ENCODE measurements at places on chromosomes 13 and 19.

- no peak for DNase-seq
Measured at GRCh38 chr19:18905513-18906236, 9.7 kb upstream of the CERS1 start.

- DNase-seq: no peak
Measured at GRCh38 chr13:94481941-94482340, 2.5 kb upstream of the DCT start.

GRCh38 chr13:26342898-26343297 lies 89.0 kb downstream of the CDK8 start:
- DNase-seq: no peak

- DNase-seq: no peak
Measured at GRCh38 chr13:75055296-75055695, 426.7 kb downstream of the TBC1D4 start.

GRCh38 chr19:41999071-41999877 lies 5.2 kb upstream of the ATP1A3 start:
- no peak for DNase-seq

DNA sequence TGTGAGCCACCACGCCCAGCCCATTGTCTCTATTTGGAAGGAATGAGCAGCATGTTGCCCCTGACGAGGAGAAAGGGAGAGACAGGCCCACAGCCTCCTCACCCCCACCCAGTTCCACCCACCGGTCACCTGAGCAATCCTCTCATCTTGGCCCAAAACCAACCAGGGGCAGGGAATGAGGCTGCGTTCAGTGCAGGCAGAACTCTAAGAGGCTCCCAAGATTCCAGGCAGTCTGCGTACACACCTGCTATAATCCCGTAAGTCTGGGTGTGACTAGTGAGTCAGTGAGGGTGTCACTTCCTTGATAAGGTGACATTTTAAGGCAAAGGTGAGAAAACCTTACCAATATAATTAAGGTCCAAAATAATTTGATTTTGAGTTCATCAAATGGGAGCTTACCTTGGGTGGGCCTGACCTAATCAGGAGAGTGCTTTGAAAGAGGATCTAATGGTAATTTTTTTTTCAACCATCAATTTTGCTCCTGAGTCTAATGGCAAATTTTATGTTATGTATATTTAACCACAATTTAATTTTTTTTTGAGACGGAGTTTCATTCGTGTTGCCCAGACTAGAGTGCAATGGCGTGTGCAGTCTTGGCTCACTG lies 26.9 kb upstream of the KLF2 start:
- DNase-seq: no peak

DNA sequence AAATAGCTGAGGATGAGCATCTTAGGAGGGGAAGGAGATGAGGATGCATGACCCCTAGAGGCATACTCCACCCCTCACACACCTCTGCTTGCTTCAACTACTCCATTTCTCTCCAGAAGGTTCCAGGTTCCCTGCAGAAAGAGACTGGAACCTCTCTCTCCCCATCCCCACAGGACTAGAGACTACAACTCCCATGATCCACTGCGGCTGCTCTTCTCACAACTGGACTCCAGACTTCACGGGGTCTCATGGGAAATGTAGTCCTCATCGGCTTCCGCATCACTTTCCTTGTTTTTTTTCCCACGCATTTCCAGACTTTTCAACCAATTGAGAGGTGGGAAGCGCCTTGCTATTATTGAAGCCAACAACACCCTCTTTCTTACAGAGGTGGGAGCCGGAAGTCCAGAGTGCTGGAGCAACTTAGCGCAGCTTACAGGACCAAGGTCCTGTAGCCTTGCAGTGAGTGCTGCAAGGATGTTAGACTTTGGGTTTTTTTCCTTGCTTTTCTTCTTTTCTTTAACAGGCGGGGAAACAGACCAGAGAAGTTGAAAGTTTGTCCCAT lies 13.9 kb upstream of the CACNG6 start:
- peak; percentile 73 for DNase-seq

DNA sequence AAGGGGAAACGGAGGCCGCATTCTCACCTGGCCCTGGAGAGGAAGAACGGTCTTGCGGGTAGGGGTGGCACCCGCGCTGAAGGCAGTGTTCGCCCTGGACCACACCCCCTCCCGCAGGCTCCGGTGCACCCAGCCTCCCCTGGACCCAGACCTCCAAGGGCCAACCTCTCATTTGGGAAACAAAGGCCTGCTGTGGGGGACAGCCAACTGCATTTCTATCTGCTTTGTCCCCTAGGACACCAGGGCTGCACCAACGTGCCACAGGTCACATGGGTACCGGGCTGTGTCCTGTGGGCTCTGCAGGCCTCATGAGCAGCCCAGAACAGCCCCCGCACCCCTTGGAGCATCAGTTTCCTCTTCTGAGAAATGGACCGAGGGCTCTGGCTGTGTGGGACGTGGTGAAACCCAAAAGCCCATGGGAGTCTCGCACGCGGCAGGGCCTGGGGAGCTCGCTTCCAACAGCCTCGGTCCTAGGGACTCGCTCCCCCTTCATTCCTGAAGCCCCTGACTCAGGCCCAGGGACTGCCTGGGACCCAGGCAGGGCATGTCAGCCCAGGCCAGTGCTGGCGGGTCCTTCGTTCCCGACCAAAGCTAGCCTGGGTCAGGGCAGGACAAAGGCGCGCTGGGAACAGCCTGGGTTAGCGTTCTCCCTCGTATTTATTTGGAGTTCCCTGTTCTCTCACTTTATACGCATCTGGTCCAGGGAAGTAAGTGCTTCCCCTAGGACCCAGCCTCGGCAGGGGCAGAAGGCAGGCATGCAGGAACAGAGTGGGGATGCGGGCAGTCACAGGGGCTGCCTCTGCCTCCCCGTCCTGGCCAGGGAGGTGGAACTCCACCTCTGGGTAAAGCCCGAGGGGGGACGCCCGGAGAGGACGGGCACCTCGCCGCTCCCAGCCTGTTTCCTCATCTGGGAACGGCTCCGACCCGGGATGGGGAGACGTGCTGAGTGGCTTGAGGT lies 4.6 kb downstream of the TCF3 start:
- DNase-seq: peak; percentile 44

DNA sequence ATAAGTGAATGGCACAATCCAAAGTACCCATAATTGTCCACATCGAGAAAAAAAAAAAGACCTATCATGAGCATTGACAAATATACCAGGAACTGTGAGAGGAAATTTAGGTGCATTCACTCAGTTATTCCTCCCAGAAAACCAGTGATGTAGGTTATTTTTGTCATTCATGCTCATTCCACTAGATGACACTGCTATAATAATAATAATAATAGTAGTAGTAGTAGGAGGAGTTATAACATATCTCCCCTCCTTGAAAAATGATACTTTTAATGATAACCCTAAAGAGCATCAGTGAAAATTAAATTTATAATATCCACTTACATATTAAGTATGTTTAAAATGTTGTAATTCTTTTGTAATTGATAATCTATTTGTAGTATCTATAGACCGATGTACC lies 463.9 kb upstream of the MIR17HG start:
- DNase-seq: no peak

GRCh38 chr13:99900960-99901359 lies 70.6 kb downstream of the ZIC5 start:
- no peak for DNase-seq

GRCh38 chr13:33426131-33426530 lies 140.6 kb upstream of the STARD13 start:
- no peak for DNase-seq

DNA sequence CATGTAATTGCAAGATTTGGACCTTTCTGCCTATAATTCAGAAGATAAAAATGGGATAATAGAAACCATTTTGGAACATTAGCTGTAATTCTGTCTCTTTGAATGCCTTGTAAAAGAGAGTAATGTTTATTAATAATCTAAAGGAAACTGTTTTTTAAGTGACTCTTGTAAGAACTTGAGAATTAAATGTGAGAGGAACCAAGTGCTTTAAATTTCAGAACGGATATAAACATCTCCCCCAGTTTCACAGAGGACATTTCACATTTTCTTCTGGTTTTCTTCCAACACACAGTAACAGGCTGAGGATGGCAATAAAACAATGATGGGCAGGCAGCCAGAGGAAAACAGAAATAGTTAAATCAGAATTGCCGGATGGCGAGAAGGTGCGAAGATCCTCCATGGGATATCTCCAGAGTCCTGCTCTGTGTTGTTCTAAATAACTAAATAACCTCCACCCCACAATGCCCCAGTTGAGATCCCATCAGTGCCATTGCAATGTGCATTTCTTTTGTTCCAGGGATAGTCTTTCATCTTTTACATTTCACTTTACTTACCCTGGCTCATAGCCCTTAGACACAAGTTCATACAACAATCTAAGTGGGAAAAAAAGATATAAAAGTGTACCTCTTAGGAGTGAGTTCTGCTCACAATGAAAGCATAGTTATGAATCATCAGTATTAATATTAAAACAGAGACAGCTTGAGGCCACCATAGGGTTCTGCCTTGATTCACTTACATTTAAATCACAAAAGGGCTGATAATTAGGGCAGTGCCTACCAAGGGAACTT lies 73.3 kb downstream of the TNFRSF19 start:
- no peak for DNase-seq

GRCh38 chr13:48496271-48497161 lies 36.4 kb downstream of the RCBTB2 start:
- DNase-seq: no peak

DNA sequence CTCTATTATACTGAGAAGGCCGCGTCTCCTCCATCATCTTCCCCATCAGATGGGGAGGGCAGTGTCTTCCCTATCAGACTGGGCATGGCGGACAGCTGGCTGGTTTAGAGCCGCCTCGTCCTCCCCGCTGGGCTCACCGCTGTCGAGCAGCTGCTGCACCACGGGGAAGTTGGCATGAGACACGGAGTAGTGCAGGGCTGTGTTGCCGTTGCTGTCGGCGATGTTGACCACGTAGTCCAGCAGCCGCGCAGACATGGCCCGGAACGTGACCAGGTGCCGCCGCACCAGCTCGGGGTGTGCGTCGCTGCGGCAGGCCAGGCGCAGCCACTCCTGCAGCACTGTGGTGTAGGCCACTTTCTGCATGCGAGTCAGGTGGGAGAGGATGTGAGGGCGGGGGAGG lies 18.8 kb upstream of the SPC24 start:
- DNase-seq: no peak

DNA sequence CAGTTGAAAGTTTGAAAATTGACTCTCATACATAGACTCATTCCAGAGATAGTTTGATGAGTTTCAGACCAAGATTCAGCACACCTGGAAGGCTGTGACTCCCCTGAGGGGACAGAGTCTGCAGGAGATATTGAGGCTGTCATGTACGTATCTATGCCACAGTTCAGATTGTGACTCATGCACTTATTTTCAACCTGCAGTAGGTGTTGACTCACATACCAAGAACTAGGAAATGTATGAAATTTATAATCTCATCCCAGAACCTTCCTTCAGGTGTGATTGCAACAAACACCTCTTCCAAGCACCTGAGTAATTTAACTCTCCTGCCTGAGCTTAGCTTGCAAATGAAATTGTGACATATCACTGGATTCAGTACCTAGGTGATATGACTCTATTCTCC lies 64.4 kb upstream of the ZNF43 start:
- no peak for DNase-seq

DNA sequence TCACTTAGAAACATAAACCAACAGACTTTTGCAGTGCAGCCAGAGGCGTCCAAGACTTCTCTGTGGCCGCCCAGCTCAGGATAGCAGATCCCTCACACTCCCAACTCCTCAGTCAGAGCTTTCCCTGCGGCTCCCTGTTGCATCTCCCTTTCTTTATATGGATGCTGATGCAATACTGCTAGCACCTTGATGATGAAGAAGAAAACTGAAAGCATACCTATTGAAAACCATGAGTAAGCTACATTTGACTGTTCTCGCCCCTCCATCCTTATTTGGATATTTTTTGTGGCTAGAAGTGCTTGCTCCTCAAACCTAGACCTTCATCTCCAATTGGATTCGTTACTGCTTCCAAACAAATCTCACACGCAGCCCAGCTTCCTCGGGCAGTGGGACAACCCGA lies 57.3 kb upstream of the UBL3 start:
- DNase-seq: no peak

DNA sequence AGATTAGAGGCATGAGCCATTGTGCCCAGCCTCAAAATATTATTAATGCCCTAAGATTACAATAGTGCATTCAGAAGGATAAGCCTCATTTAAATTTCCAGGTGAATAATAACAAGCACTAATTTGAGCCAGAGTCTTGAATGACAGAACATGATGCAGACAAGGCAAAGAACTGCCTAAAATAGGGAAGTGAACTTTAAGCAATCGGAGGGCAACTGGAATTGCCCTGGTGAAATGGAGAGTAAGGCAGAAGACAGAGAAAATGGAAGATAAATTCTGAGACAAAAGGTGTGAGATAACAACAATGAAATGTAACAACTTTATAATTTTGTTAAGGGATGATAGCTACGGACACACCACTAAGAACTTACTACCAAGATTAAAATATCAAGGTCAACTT lies 199.9 kb downstream of the DIAPH3 start:
- no peak for DNase-seq

GRCh38 chr19:32309711-32310390 lies 35.6 kb upstream of the ZNF507 start:
- DNase-seq: no peak

DNA sequence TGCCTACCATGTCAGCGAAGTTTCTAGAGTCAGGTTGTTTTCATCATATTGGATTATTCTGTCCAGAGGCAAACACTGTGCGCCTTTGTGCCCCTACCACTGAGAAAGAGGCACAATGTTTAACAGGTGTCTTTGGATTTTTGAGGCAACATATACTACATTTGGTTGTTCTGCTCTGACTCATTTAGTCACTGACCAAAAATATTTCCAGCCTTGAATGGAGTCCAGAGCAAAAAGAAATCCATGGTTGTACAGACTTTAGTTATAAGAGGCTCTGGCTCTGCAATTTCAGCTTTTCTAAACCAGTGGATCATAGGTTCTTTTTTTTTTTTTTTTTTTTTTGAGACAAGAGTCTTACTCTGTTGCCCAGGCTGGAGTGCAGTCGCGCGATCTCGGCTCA lies 35.7 kb downstream of the LACC1 start:
- no peak for DNase-seq

DNA sequence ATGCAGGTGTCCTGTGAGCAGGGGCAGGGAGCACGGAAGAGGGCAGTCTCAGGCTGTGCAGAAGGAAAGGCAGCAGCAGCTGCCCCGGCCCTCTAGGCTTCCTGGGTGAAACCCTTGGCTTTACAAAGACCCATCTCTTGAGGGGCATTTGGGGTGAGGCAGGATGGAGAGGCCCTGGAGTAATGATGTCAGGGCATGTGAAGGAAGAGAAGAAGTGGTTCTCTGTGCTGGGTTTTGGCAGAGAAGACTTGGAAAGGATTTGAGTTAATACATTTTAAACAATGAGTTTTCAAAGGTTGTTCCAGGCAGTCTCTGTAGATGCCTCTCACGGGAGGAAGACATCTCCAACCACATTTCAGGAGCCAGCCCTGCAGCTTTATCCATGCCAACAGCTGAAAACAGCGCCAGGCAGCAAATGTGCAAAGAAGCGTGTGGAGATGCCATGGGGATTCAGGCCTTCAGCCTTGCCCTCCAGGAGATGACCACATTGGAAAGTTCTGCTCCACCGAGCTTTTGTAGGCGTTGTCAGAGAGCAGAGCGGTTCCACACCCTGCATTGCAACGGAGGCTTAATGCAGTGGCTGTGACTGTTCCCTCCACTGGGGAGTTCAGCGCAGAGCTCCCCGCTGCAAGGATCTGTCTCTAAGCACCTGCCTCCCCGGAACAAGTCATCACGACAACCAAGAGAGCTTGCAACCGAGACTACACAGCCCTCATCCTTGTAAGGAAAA lies 322.8 kb downstream of the UQCRFS1 start:
- DNase-seq: no peak

- no peak for DNase-seq
Measured at GRCh38 chr13:33355201-33355895, 69.8 kb upstream of the STARD13 start.
